Lower lobe of right lung (tissue), 2 donors: ENCODE measurements at places on chromosomes 16 and 17.

DNA sequence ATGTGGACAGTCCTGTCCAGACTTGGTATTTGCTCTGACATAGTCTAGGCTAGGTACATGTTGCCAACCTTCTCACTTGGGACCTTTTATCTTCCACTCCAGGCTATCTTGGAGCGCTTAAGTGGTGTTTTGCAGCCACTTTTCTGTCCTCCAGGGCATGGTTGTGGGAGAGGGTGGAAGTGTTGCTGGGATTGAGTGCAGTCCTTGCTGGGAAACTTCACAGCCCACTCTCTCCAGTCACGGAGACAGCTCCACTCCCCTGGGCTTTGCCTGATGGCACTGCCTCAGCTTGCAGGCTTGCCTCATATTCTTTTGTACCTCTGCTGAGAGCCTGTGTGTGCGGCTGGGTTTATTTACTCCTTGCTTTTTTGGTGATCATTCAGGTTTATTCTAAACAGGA lies 17.4 kb downstream of the RPA1 start:
- DNase-seq: no peak

DNA sequence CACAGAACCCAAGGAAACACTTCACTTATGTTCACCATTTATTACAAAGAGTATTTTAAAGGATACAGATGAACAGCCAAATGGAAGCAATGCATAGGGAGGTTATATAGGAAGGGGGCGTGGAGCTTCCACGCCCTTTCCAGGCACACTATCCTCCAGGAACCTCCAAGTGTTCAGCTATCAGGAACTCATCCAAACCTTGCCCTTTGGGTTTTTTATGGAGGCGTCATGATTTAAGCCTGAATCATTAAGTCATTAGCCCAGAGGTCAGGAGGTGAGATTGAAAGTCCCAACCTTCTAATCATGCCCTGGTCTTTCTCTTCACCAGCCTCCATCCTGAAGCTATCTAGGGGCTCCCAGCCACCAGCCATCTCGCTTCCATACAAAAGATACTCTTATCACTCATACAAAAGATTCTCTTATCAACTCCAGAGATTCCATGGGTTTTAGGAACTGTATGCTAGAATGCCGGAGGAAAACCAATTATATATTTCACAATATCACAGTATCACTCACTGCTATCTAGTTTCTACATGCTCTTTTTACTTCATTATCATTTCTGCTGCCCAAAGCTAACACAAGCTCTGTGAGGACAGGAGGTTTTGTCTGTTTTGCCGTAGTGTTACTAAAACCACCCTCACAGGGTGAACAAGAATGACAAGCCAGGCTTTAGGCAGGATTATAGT lies 213.4 kb downstream of the SLC39A11 start:
- no peak for DNase-seq

DNA sequence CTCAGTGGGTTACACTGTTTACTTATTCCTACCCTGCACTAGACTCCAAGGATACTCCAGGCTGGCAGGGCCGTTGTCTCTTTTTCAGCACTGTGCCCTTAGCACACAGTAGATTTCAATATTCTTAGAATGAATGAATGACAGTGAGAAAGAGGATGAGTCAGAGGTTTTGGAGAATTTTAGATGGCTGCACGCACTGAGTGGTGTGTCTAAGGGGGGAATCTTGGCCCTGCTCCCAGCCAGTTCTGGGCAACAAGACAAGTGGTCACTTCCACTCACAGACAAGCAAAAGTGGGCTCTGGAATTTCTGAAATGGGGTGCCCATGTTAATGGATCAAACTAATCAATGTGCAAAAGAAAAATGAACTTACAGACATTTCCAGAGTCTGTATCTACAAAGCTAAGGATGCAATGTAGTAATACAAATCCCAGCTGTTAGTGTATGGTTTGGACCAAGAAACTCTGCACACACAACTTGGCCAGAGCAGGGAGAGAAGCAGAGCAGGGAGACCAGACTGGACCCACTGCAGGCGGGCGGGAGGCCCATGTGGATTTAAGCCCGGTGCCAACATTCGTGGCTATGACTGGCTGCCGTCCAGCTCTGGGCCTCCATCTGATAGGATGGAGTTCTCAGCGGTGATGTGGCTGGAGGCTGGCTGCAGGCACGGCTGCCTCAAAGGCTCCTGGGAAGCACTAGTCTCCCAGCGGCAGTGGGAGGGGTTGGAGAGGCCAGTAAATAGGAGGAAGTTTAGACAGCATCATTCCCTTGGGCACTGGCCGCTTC lies 95.6 kb upstream of the CDYL2 start:
- peak; percentile 68 for DNase-seq

DNA sequence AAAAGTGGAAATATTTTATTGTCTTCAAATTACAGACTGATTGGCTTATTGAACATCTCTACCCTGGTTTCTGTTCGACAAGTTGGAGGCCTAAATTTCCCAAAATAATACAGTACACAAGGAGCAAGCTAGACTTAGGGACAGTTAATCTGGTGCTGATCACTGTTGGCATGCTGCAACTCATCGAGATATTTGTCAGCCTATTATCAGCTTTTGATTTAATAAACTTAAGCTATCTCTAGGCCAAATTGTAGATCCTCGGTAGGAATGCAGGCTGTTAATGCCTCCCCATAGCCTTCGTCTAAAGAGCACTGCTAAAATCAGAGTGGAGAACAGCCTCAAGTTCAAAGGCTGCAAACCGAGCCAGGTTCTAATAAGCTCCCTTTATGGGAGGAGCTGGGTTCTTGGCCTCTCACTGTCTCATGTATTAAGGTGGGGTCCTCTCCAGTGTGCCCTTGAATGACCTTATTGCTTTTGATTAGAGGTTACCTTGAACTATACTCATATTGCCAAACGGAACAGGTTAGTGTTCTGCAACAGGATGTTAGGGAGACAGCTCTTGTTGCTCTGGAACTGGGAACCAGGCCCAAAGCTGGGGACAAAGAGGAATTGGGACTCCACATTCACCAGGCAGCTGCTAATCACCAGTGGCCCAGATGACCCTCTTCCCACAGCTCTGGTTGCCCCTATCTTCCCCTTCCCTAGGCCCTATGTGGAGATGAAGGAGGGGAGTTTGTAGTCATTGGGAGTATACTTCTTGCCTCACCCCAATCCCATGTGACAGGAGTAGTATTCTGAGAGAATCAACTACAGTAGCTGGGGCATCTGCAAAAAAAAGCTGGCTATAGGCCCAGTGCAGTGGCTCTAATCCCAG lies 69.5 kb upstream of the NOL11 start:
- no peak for DNase-seq

GRCh38 chr17:48074322-48075081 lies 26.3 kb downstream of the NFE2L1 start:
- peak; percentile 65 for DNase-seq

- DNase-seq: no peak
Observed at GRCh38 chr17:79843474-79843815, 4.2 kb upstream of the CBX4 start.

DNA sequence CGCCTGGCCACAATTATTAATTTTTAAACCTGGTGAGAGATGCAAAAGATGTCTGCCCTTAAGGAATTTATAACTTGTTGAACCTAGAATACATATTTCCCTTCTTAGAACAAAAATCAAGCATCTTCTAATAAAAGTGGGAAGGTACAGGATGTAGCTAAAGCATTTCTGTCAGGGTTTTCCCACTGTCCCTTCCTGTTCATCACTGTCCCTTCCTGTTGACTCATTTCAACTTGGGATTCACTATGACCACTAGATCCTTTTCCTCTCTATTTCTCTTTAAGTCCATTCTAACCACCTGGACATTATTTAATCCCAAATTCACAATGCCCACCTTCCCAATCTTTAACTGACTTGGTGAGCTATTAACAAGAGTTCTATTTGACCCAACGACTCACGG lies 33.9 kb upstream of the CDRT4 start:
- no peak for DNase-seq

DNA sequence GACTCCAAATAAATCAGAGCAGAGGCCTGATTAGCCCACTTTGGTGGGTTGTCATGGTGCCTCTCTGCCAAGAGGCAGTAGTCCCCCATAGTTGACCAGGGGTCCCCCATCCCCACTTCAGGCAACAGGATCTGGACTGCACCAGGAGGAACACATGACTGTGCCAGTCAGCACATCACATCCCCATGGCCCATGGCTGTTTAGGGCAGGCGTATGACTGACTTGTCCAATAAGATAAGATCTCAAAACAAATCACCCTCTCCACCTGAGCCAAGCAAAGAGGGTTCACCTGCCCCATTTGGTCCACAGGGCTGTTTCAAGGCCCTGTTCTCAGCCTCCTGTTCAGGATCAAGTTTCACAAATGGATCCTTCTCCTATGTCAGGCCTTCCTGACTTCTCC lies 93.3 kb downstream of the C16orf78 start:
- DNase-seq: peak; percentile 14

- no peak for DNase-seq
Observed at GRCh38 chr17:17086585-17086984, 44.3 kb downstream of the MPRIP start.

- DNase-seq: no peak
Observed at GRCh38 chr16:87086575-87086974, 230.6 kb downstream of the C16orf95 start.

- DNase-seq: no peak
Observed at GRCh38 chr16:17578981-17579874, 108.5 kb upstream of the XYLT1 start.

- no peak for DNase-seq
Observed at GRCh38 chr16:12703935-12704334, 99.8 kb downstream of the CPPED1 start.

DNA sequence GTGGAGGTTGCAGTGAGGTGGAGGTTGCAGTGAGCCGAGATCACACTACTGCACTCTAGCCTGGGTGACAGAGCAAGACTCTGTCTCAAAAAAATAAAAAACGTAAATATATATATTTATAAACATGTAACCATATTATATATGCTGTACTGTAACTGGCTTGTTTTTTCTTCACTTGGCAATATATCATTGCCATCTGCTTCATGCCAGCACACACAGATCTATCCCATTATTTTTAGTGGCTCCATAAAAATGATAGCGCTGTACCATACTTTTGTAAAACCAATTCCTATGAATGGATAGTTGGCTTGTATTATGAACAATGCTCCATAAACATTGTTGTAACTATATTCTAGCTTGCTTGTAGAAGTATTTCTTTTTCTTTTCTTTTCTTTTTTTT lies 49.5 kb downstream of the GPRC5B start:
- DNase-seq: no peak

- no peak for DNase-seq
Observed at GRCh38 chr17:40321961-40322357, 13.0 kb downstream of the RARA start.

- DNase-seq: no peak
Observed at GRCh38 chr17:42579794-42580551, 2.4 kb upstream of the PSMC3IP start.

DNA sequence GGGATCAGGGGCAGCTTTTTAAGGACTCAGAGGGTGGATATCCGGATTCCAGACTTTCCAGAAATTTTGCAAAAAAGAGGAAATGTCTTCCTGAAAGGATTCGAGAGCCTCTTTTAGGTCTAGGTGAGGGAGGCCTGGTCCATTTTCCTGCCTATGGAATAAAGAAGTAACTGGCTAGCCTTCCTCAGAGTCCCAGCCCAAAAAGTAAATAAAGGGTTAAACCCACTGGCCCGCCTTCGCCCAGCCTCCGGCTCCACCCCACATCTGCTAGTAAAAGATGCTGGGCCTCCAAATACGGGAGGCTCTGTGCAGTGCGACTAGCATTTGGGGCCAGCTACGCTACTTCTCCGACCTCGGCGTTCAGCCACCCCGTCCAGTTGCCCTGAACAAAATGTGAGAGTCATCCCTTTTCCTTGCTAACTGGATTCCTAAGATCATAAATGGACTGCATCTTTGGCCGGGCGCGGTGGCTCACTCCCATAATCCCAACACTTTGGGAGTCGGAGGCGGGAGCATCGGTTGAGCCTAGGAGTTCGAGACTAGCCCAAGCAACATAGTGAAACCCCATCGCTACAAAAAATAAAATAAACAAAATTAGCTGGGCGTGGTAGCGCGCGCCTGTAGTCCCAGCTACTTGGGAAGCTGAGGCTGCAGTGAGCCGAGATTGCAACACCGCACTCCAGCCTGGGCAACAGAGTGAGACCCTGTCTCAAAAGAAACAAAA lies 824 bp upstream of the MPP2 start:
- DNase-seq: peak; percentile 53

DNA sequence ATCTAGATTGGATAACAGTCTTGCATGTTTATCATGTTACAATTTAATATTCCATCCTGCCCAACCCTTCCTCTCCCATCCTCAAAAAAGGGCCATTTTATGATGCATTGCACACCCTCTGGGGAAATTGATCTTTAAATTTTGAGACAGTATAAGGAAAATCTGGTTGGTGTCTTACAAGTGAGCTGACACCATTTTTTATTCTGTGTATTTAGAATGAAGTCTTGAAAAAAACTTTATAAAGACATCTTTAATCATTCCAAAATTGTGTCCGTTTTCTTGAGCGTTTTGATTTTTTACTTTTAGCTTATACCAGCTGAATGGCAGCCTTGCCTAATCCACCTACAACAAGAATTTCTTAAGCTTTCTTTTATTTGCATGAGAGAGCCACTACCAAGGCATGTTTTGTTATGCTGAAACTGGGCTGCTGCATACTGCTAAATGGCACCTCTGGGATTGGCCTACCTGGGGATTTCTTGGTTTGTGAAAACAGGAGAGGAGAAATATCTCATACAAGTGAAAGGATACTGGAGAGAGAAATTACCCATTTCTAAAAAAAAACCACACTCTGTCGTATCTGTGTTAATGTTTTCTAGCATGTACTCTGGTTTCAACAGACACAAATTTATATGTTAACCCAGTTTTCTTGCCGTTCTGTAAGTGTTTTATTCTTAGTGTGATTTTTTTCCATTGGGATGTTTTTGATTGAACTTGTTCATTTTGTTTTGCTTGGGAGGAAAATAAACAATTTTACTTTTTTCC lies 52.2 kb downstream of the TUBD1 start:
- DNase-seq: no peak

GRCh38 chr17:64178011-64178825 lies 48.3 kb upstream of the ERN1 start:
- DNase-seq: no peak

- no peak for DNase-seq
Observed at GRCh38 chr16:17831330-17831729, 360.6 kb upstream of the XYLT1 start.

DNA sequence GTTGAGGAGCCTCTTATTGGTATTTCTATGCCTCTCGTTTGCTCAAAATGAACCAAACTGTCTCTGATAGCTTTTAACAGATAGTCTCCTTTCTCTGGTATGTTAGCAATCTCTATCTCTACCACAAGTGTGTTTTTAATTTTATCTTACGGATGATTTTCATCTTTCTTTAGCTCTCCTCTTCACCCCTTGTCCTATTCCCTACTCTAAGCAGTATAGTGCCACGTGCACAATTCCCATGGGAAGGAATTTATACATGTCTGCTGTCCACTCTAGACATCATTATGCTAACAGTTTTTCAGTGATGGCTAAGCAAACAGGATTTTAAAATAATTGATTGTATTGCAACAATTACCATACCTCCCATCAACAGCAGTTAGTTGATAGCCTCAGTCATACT lies 177.3 kb downstream of the CYB561 start:
- DNase-seq: no peak

GRCh38 chr17:14616528-14616927 lies 315.6 kb downstream of the HS3ST3B1 start:
- DNase-seq: no peak

- DNase-seq: no peak
Observed at GRCh38 chr16:11685844-11686618, 17.8 kb downstream of the SNN start.

GRCh38 chr16:67598527-67598926 lies 36.2 kb downstream of the CTCF start:
- no peak for DNase-seq
